Activated naive CD4-positive, alpha-beta T cell treated with anti-CD3 and anti-CD28 coated beads, Interleukin-2, amount 50 U/mL, for 72 hours (primary cell): ENCODE measurements at places on chromosomes 7 and 10.

DNA sequence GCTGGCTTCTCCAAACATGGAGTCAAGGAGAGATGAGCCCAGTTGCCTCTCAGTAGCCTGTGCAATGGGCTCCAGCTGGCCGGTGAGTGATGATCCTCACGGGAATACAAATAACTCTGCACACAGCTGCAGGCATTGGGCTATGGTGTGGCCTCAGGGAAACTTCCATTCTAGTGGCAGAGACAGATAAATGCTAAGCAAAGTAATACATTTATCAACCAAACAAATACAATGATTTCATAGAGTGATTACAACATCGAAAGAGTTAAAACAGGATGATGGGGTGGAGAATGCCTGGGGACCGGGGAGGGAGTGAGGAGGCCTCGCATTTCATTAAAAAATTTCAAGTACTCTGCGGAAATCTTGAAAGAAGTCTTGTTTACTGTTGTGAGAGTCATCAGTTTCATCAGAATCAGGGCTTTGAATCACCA lies 15.0 kb upstream of the AKR1B1 start:
- DNase-seq = no peak

GRCh38 chr10:117994771-117995170 lies 52.0 kb downstream of the RAB11FIP2 start:
- no peak for DNase-seq

DNA sequence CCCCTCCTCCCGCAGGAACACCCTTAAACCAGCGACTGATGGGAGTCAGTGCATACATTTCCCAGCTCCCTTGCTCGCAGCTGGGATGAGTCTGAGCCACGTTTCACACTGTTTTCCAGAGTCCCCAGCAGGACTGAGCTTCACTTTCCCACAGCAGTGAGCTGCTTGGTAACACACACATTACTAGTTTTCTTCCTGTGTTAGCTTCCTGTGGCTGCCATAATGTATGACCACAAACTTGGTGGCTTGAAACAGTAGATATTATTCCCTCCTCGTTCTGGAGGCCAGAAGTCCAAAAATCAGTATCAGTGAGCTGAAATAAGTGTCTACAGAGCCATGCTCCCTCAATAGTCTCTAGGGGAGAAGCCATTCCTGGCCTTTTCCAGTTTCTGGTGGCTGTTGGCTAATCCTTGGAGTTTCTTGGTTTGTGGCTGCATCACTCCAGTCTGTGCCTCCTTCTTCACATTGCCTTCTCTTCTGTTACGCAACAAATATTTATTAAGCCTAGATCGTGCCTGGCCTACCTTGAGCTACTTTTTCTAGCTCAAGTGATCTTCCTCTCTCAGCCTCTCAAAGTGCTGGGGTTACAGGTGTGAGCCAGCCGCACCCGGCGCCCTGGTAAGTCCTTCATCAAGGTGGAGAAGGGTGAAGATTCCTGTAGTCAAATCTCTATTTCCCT lies 26.2 kb upstream of the CARD11 start:
- no peak for DNase-seq

- no peak for DNase-seq
Measured at GRCh38 chr10:75431180-75432111, at the start of gene LRMDA. LRMDA (plus strand) TSS chr10:75431624.

GRCh38 chr10:121217331-121217730 lies 366.2 kb downstream of the WDR11 start:
- no peak for DNase-seq

DNA sequence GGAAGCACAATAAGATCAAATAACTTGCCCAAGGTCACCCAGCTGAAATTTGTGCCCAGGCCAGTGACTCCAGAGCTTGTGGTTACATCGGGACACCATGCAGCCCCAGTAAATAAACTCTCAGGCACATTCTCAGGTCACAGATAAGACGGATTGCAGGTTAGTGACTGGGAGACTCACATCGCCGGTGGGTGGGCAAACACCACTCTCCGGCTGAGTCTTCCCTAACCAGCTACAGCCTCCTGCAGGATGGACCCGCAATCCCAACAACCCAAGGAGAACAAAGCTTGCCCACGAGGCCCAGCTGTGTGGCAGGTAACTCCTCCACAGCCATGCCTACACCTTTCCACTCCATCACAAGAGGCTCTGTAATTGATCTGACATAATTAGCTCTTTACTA lies 81.7 kb upstream of the EFCAB10 start:
- DNase-seq = no peak

DNA sequence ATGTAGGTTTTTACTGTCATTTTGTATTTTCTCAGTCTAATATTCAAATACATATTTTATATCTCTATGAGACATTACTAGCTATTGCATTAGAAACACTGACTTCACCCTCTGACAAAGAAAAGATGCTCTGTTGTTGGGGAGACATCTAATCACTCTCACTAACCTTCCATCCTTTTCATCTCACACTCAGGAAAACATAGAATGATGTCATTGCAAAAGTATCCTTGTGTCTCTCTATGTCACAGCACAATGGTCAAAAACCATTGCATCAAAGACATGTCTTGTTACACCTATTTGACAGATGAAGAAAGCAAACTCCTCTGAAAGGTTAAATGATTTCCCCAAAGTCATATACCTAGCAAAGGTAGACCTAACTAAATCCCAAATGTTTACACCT lies 231.3 kb upstream of the PTN start:
- DNase-seq = no peak

DNA sequence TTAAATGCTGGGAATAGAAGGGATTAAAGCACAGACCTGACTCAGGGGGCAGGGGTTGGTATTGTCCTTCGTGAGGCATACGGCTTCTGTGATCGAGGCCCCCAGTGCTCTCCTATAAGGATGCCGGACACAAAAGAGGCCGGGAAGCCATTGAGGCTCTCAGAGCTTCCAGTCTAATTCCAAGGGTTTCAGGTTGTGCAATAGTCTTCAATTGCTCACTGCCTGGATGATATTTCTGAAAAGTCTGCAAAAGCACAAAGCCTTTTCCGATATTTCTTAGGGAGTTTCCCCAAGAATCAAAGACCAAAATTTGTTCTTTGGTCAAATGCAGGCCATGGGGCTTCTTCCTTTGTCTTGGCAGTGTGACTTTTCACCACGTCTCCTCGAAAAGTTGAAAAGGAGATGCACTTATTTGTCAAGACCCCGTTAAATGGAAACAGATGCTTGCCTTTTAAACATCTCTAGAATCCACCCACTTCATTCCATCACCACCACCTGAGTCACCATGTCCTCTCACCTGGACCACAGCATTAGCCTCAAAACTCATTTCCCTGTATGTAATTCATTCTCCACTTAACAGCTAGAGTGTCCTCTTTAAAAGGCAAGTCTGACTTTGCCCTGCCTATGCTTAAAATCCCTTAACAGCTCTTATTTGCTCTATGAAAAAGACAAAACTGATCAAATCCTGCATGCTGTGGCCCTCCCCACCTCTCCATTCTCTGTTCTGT lies 134.8 kb upstream of the NAMPT start:
- no peak for DNase-seq

DNA sequence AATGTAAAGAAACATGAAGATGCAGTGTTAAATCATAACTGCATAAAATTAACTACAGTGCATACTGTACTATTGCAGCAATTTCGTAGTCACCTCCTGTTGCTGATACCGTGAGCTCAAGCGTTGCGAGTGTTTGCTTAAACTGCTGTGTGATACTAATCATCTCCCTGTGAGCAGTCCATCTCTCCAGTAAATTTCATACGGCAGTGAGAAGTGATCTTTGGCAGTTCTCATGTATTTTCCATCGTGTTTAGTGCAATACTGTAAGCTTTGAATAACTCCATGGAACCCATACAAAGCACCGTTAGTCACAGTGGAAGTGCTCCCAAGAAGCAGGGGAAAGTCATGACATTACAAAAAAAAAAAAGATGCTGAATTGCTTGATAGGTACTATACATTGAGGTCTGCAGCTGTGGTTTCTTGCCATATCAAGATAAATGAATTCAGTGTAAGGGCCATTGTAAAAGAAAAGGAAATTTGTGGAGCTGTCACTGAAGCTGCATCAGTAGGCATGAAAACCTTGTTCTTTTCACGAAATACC lies 360.4 kb downstream of the EXOC4 start:
- DNase-seq = no peak

- DNase-seq = no peak
Measured at GRCh38 chr7:85840554-85840953, 653.7 kb upstream of the SEMA3D start.

GRCh38 chr7:99557196-99557607 lies 1.2 kb upstream of the ZNF655 start:
- no peak for DNase-seq

DNA sequence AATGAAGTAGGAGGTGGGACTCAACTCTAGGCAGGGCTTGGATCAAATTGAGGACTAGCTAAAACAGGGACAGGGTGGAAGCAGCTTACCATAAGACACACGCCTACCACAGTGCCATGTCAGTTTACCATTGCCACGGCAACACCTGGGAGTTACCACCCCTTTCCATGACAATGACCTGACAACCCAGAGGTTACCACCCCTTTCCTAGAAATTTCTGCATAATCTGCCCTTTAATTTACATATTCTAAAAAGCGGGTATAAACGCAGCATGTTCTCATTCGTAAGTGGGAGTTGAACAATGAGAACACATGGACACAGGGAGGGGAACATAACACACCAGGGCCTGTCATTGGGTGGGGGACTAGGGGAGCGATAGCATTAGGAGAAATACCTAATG lies 72.7 kb downstream of the GCC1 start:
- DNase-seq = no peak
